ENCODE measurements at places on chromosomes 13 and 19.
A peak's percentile ranks its signal among the peaks of the same experiment; 100 is the strongest.

DNA sequence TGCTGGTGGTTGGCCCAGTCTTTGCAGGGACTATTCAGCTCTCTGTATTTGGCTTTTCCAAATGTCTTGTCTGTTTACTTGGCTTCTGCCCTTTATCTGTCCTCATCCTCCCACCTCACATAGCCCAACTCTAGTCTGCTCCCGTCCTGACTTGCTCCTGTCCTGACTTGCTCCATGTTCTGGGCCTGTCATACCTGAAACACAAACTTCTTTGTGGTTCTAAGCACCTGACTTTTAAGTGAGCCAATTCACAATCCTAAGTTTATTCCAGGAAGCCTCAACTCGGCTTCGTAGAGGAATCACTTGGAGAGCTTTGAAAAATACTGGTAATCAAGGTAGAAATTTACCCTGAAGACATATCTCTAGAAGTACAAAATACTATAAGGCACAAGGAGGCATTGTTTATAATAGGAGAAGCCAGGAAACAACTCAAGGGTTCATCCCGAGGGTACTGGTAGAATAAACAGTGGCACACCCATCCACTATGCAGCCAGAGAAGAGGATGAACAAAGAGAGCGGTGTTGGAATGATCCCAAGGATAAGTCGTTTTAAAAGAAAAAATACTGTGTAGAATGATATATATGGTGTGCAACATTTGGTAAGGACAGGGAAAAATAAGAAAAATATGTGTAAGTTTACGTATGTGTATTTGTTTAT, 284.5 kb downstream of the FGF14 start:
- DNase-seq, result no peak

GRCh38 chr13:85755123-85755522, 44.1 kb downstream of the SLITRK6 start:
- no peak for DNase-seq

- DNase-seq, result no peak
Measured at GRCh38 chr19:35559281-35559659, 4.2 kb downstream of the ATP4A start.

DNA sequence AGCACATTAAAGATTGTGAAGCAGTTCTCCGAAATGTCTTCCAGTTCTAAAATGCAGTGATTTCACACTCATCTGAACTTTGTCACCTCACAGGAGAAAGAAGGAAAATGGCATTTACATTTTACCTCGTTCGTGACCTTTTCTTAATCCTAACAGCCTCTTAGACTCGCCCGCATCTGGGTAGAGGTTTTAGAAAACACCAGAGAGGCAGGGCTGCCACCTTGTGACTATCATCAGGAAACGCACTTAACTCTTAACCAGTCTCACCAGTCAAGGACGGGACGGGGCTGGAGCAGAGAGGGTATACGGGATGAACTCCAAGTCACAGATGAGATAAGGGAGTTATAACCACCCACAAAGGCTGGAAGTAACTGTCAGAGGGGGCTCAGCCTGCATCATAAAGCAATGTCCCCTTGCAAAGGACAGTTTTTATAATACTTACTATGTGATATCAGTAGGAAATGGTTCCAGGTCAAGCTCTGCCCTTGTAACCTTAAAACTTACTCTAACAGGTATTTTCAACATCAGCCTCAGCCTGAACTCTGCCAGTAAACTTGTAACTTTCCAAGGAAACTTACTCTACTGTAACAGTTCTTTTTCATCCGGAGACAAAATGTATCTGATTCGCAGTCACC, 8.6 kb upstream of the CEACAM6 start:
- DNase-seq, result peak; percentile 73

DNA sequence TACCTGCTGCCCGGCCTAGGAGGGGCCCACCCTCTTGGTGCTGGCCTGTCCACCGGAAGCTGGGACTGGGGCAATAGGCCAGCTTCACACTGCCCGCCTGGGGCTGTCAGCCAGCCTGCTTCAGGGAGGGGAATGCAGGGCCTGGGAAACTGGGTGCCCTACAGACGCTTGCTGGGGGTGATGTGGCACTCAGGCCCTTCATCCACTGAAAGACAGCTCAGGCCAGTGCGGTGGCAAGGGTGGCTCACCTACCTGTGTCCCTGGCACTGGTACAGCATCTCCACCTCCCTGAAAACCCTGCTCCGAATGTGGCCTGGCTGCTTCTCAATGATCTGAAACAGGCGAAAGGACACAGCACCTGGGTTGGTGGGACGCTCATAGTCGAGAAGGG, 7.8 kb downstream of the MKNK2 start:
- DNase-seq, result no peak

- DNase-seq, result no peak
Measured at GRCh38 chr19:39085392-39085791, 1.2 kb downstream of the ACP7 start.

GRCh38 chr19:42113641-42114348, 18.5 kb downstream of the POU2F2 start:
- no peak for DNase-seq

DNA sequence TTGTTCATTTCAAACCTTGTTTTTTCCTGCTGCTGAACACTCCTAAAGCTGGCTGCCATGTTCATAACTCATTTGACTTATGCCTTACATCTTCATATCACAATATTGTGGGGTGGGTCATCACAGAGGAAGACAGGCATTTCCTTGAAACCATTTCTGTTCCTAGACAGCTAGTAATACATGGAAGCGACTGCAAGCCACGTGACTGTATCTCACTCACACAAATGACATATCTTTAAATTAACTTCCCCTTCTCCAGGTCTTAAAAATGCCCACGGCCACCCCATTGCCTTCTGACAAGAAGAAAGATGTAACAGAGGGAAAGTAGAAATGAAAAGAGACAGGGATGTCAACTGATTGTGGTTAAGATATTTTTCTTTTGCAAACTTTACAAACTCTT, 236.8 kb downstream of the LMO7 start:
- DNase-seq, result no peak

DNA sequence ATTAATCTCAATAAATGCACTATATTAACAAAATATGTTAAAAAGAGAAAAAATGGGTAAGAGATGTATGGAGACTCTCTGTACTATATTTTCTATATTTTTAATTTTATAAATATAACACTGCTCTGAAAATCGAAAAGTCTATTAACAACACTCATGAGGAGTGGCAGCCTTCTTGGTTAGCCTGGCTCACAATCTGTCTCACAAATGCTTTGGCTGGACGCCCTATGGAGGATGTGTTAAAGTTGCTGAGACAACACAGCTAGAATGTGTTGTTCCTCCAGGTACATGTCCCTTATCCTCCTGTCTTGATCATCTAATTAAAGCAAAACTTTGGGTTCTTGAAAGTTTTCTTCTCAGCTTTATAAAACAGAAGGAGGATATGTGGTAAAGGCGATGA, 396.6 kb upstream of the PCDH20 start:
- no peak for DNase-seq

GRCh38 chr19:8204961-8205360, 4.2 kb upstream of the CERS4 start:
- DNase-seq, result peak; percentile 87

GRCh38 chr19:5447700-5448311, 7.4 kb upstream of the ZNRF4 start:
- DNase-seq, result no peak

- DNase-seq, result peak; percentile 87
Measured at GRCh38 chr19:17784201-17785008, 10.5 kb upstream of the B3GNT3 start.

GRCh38 chr19:11942008-11942842, 17.3 kb downstream of the ZNF700 start:
- no peak for DNase-seq

- DNase-seq, result no peak
Measured at GRCh38 chr13:109725995-109726637, 60.3 kb downstream of the IRS2 start.

- DNase-seq, result no peak
Measured at GRCh38 chr13:72258340-72258981, 391.5 kb upstream of the DACH1 start.

DNA sequence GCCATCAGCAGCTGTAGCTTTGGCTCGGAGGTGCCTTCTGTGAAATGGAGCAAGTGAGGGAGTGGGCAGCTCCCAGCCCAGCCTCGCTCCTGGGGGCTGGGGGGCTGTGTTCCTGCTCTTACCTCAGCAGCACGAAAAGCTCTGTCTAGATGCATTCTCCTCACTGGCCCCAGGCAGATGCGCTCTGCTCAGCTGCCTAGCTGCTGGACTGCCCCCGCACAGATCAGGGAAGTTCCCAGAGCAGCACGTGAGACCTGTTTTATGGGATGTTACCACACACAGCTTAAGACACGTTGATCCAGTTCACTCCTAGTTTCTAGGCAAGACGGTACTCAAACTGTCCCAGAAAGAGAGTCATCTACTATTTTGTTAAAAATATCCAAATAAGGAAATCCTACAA, 13.6 kb downstream of the LCP1 start:
- DNase-seq, result no peak

DNA sequence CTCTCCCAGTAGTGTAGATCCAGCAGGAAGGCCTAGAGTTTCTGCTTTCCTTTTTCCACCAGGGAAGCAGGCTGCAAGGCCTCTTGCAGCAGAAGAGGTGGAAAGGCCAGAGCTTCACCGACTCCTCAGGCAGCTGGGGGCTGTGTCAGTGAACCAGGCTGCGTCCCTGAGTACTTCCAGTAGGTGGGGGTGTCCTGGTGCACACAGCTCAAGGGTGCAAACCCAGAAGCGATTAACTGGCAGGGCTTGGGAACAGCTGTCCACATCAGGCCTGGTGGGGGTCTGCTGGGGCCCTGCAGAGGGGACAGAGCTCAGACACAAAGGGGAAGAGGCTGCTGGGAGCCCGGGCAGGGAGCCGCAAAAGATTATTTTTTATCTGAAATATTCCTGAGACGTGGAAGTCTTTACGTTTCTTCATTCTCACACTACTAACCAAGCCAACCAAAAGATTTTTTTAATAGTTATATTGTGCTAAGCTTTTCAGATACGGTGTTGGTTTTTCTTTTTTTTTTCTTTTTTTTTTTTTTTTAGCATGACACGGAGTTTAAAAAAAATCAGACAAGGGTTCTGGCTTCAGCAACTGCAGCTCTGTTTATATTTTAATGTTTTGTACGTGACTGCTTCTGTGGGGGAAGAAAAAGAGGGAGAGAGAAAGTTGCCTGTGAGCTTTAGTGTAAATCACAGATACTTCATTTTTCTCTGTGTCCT, 11.0 kb downstream of the TSHZ3 start:
- DNase-seq, result peak; percentile 85

DNA sequence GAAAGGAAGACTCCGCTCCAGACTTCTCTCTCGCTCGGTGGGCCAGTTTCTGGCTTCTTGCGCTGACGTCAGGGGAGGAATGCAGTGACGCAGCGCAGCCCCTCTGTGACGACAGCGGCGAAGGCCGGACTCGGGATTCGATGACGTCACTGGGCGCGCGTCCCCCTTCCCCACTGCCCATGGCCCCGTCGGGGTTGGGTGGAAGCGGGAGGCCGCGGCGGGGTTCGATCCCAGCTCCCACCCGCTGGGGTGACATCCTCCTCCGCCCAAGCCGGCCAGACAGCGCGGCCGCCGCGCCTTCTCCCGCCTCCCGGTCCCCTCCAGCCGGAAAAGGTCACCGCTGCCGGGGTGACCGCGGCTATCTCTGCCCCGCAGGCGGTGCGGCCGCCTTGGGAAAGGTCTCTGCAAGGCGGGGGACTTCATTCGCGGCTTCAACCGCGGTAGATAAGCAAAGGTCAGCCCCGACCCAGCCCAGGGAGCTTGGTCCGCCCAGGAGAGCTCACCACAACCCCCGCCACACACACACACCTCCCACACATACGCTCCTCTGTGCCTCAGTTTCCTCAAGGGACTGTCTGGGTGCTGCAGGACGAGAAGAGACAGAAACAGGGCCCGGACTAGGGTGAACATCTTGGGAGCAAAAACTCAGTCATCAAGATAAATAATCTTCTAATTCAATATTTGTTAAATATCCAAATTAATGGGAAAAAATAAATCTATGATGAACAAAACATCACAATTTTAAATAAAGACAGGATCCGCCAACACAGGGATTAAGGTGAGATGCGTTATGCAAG, 844 bp upstream of the RFX1 start:
- DNase-seq, result no peak

- peak; percentile 42 for DNase-seq
Measured at GRCh38 chr13:103640606-103641005, 574.4 kb upstream of the SLC10A2 start.

DNA sequence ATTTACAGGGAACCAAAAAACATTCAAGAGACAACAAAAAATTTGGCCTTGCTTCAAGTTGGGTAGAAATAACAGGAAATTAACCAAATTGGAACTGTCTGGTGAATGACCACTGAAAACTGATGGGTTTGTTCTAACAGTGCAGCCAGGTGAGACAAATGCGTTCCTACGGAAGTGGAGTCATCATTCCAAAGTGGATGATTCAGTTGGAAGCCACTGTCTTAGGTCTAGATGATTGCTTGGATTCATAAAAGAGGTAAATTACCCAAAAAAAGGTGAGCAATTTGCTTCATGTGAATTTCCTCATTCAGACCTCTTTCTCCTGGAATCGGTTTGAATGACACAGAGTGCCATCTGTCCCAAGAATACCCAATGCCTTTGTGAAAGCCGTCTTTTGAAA, 87.1 kb upstream of the IPO5 start:
- no peak for DNase-seq

GRCh38 chr13:113791761-113792160, 32.7 kb downstream of the TMEM255B start:
- DNase-seq, result no peak

GRCh38 chr19:46715975-46716671, 791 bp downstream of the PRKD2 start:
- peak; percentile 39 for DNase-seq

GRCh38 chr13:95524264-95524901, 28.1 kb upstream of the CLDN10 start:
- DNase-seq, result no peak

DNA sequence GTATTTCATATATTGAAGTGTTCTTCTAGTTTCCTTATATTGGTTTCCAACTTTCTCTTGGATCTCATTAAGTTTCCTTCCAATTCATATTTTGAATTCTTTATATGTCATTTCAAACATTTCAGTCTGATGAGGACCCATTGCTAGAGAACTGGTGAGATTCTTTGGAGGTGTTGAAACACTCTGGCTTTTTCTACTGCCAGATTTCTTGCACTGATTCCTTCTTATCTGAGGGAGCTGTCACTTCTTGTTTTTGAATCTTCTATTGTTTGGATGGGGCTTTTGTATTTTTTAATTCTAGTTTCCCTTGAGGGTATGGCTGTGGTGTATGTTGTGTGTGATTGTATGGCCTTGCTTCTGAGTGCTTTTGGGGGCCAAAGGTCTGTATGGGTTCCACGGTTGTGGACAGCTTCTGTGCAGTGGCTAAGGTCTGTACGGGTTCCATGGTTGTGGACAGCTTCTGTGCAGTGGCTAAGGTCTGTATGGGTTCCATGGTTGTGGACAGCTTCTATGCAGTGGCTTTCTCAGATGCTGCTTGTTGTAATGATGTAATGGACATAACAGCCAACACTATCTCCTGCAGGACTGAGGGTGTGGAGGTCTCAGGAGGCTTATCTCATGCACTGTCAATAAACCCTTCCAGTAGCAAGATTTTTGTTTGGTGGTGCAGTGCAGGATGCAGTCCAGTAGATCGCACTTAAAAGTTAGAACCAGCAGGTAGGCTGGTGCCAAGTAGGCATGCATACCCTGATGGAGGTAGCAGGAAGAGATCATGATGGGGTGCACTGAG, 36.8 kb downstream of the ACSBG2 start:
- DNase-seq, result no peak

GRCh38 chr13:50128428-50128931, 113.2 kb downstream of the KCNRG start:
- DNase-seq, result no peak

- no peak for DNase-seq
Measured at GRCh38 chr13:45519493-45519892, 54.8 kb downstream of the COG3 start.

- DNase-seq, result no peak
Measured at GRCh38 chr13:105346141-105346775, 1189.2 kb downstream of the EFNB2 start.

GRCh38 chr19:11704626-11705025, 34.1 kb downstream of the ZNF823 start:
- no peak for DNase-seq

All from stomach (tissue), 19 donors.